Right lung (tissue), 10 donors: ENCODE measurements at places on chromosomes 13 and 19. TPM values are rescaled to one million over a fixed set of nuclear protein-coding genes. Genes with fewer than 3 reads are reported as not detected.

The LRRC4B gene
- 10.9 TPM for polyA plus RNA-seq

The LILRB4 gene
- polyA plus RNA-seq = 1.7 TPM

The SPACA4 gene
- 0.32 TPM for polyA plus RNA-seq

The PABPC3 gene
- polyA plus RNA-seq = 1.4 TPM

The MUC16 gene
- not detected for polyA plus RNA-seq

The KIR2DL1 gene
- 0.13 TPM for polyA plus RNA-seq
